Panc1 (cell line): ENCODE measurements at places on chromosomes 4 and X. TPM values are rescaled to one million over a fixed set of nuclear protein-coding genes. Genes with fewer than 3 reads are reported as not detected.

Gene WDR17
- 4.2 TPM for total RNA-seq

- no peak for DNase-seq
Measured at GRCh38 chrX:21691512-21692018, 33.4 kb upstream of the KLHL34 start.

GRCh38 chr4:13782231-13782630 lies 154.7 kb upstream of the BOD1L1 start:
- DNase-seq, result no peak

DNA sequence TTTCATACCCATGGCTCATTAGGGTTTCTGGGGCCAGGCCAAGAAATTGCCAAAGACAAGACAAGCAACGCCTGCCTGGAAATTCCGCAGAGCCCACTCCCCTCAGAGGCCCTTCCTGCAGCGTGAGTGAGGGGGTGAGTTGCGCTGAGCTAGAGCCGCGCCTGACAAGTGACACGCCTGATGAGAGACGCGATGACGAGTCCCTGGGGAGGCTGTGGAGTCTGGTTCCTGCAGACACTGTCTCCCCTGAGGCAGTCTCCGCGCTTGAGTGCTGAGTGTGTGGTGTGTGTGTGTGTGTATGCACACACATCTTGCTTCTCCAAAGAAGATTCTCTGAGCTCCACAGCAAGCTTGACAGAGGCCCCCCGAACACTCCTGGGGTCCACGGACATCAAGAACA lies 269.8 kb downstream of the BCOR start:
- no peak for DNase-seq

DNA sequence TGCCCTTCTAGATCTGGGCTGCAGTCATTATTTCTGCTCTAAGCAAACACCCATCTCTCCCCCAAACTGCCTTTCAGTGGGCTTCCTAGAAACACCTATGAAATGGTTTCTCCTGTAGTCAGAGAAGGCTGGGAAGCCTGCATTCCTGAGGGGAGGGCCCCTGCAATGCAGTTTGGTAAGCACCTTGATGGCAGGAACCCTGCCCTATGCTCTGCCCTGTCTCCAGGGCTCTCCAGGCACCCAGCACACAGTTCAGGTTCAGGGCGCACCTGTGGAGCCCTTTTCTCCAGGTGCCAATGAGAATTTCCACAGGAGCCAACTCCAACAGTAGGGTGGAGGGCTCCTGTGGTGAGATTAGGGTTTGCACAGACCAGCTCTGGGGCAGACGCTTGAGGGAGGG lies 69.1 kb upstream of the FBXW7 start:
- no peak for DNase-seq

DNA sequence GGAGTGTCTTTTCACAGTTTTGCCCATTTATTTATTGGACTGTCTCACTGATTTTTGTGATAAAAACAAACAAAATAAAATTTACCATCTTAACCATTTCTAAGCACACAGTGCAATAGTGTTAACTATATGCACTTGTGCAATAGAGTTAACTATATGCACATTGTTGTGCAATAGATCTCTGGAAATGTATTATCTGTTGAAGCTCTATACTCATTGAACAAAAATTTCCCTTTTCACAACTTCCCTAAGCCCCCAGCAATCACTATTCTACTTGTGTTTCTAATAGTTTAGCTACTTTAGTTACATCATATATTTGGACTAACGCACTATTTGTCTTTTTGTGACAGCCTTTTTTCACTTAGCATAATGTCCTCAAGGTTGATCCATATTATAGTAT lies 59.7 kb upstream of the BEX4 start:
- no peak for DNase-seq

DNA sequence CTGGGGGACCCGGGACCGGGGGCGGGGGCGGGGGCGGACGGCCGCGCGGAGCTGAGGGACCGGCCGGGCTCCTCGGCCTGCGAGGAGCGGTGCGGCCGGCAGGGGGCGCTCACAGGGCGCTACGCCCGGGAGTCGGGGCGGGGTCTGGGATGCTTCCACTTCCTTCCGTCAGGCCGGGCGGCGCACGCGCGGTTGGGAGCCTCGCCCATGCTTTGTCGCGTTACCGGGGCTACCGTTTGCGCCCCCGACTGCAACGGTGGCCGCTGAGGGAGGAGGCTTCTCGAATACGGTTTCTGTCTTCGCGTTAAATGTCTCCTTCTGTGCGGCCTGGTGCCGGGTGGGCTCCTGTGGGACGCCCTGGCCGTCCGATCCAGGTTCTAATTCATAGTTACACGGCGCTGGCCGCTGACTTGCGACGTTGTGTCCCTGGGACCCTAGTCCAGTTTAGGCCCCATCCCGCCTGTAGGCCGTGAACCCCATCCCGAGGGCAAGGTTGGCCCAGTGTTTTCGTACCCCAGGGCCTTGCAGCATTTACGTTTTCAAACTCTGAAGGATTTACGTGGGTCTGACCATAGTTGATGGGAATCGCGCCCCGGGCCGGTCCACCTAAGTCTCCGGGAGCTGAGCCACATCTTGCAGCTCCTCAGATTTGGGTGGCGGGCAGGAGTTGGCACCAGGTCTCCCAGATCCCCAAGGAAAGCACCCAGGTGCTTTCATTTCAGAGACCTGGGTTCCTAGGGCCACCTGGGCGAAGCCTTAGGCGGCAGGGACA lies 549 bp downstream of the MSL3 start:
- no peak for DNase-seq
